ENCODE measurements at places on chromosomes 6 and 20.

DNA sequence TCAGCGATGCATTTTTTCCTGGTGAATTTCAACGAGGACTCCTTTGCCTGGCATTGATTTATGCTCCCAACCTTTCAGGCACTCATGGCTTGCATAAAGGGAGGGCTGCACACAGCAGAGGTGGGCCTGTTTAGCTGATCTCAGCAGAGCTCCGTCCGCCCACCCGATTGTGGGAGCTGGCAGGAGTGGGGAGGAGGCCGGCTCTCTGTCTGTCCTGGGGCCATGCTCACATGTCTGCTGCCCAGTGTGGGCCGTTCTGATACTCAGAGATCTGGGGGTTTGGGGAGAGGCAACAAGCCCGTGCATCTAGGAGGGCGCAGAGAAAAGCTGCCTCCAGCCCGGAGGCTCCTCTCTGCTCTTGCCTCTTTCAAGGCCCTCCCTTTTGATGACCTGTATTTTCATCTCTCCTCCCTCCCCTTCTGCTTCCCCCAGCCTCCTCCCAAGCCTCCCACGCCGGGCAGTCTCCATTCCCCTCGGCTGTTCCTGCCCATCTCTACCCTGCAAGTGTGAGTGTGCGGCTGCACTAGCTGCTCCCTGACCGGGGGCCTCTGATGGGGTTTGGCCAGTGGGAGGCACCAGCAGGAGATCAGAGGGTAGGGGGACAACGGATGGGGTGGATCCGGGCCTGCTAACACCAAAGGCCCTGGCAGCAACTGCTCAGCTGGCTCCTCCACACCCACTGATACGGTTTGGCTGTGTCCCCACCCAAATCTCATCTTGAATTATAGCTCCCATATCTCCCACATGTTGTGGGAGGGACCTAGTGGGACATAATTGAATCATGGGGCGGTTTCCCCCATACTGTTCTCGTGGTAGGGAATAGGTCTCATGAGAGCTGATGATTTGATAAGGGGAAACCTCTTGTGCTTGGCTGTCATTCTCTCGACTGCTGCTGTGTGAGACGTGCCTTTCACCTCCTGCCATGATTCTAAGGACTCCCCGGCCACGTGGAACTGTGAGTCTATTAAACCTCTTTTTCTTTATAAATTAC lies 39.6 kb upstream of the MLN start:
- no peak for DNase-seq

GRCh38 chr6:125421836-125422235 lies 120.1 kb upstream of the HDDC2 start:
- DNase-seq, result peak; percentile 1

DNA sequence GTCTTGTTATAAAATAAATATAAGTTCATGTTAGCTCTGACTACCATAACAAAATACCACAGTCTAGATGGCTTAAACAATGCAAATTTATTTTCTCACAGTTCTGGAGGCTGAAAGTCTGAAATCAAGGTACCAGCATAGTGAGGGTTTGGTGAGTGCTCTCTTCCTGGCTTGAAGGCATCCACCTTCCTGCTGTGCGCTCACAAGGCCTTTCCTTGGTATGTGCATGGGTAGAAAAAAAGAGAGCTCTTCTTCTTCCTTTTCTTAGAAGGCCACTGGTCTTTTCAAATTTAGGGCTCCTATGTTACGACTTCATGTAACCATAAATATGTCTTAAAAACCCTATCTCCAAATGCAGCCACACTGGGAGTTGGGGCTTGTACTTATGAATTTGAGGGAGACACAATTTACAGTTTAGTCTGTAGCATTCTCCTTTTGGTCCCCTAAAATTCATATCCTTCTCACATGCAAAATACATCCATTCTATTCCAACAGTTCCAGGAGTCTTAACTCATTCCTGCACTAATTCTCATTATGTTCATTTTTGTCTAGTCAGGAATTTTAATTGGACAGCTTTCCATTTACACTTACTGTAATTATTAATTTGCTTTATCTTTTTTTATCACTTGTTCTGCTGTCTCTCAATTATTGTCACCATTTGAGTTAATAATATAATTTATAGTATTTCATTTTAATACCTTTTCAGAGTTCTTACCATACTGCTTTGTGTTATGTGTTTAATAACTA lies 381.9 kb upstream of the EPHA7 start:
- no peak for DNase-seq

- no peak for DNase-seq
Measured at GRCh38 chr20:21006611-21007010, 99.5 kb downstream of the LINC00237 start.

DNA sequence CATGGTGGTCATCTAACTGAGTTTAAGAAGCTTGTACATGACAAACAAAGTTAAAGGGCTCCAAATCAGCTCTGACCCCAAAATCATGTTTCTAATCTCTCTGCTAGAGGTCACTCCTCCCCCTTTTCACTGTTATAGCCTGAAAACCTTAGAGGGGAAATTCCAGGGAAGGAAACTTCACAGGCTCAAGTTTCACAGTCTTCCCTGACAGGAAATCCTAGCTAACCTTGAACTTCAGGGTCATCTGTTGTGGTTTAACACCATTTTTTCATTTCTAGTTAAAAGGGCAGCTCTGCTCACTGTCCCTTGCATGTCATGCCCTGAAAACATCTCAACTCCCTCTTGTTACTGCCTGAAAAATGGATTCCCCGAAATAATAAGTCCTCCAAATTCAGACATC lies 104.4 kb upstream of the BMP2 start:
- DNase-seq, result no peak

DNA sequence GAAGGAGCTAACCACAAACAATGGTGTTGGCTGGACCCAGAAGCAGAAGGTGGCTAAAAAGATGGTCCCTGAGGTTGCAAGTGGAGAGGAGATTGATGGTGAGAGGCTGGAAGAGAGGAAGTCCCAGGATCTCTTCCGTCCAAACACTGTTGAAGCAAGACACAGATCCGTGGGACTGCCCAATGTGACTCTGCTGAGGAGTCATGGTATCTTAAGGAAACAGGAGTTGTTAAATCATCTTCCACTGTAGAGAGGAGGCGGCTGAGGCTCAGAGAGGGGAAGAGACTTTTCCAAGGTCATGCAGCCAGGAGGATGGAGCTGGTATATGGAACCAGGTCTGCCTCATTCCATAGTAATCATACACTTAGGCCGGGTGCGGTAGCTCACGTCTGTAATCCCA lies 4.1 kb upstream of the ZNF335 start:
- no peak for DNase-seq

DNA sequence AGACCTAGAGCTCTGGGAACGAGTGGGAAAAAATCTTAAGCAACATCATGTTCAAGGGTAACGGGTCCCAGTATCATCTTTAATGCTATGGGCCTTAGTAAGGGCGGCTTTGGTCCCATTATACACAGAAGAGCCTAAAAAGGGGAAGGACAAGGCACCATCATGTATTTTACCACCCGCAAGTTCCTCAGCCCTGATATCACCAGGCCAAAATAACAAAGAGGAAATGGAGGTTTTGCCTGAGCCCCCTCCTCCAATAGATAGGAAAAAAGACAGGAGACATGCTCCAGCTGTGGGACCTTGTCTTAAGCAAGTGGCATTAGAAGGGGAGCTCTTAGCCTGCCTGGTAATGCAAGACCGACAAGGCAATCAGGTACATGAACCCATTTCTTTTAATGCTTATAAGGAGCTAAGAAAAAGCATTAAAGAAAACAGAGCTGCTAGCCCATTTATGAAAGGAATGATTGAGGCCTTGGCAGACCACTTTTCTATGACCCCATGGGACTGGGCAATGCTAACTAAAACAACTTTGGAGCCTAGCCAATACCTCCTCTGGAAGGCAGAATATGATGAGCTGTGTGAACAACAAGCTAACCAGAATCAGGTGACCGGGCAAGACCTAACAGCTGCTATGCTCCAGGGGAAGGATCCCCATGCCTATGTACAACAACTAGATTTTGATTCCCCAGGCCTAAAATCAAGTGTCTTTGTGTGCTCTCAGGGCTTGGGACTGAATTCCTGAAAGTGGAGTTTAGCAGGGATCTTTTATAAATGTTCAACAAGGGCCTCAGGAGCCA lies 23.2 kb downstream of the HLA-DPA1 start:
- no peak for DNase-seq

DNA sequence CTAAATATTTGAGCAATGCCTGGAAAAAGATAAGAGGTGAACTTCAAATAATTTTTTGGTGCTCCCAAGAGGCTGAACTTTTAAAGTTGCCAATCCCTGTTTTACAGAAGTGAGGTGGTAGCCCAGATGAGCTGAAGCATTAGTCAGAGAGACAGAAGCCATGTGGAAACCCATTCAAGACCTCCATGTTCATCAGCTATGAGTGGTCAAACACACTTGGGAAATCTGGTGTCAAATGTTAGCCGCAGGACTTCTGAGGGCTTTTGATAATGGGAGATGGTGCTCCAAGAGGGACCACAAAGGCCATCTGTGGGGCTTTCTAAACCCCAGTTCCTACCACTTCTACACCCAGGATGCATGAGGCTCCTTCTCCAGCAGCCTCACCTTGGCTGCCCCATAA lies 77.5 kb upstream of the MRPS10 start:
- DNase-seq, result no peak

DNA sequence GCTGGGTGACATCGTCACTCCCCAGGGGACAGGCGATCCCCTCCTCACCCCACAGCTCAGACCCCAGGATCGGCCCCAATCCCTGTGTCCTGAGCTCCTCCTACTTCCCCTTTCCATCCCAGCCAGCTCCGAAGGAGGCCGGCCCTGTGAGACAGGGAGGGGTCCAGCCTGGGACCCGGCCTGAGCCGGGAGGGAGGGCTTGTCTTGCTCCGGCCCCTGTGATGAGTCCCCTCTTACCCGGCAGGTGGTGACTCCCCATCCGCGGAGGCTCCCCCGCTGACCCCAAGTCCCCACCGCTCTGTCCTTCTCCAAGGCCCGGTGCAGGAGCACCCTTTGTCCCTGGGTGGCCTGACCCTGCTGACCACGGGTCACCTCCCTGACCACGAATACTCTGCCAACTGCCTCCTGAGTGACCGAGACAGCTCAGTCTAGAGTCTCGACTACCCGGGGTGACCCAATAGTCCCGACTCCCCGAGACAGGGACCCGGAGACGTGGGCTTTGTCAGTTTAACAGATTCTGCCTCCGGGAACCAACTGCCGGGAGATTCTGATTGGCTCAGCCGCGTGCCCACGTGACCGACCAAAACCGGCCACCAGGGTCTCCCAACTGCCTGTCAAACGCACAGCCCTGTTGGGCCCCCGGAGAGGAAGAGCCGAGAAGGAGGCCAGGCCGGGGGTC lies 187.4 kb upstream of the PROKR2 start:
- peak; percentile 49 for DNase-seq

DNA sequence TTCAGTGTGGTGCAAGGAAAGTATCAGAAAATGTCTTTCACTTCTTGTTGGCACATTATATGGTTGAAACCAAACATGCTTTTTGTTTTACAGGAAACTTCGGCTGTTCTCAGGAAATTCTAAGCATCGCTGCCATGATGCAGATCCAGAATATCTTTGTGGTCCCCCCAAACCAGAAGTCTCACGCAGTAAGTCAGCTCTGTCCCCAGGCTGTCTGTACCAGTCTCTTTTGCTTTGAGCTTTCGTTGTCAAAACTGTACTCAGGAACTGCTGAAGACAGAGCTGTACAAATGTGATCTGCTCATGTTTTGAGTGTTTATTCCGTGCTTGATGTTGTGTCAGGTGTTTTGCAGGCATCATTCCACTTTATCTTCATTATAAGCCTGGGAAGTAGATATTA lies 59.6 kb downstream of the DHX35 start:
- no peak for DNase-seq

DNA sequence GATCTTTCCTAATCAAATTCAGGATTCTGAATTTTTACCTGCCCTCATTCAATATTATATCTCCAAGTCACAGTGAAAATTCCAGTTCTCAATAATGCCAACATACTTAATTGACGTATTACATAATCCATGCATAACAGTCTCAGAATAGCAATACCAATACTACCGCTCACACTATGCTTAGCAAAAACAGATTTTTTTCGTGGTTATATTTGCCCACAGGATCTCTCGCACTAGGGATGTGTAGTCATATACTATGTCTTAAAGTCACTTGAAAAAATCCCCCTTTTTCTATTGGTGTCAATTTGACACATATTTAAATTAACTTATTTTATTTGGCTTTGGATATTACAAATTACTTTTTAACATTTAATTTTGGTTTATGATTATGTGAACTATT lies 323.1 kb upstream of the SLC35B3 start:
- no peak for DNase-seq

DNA sequence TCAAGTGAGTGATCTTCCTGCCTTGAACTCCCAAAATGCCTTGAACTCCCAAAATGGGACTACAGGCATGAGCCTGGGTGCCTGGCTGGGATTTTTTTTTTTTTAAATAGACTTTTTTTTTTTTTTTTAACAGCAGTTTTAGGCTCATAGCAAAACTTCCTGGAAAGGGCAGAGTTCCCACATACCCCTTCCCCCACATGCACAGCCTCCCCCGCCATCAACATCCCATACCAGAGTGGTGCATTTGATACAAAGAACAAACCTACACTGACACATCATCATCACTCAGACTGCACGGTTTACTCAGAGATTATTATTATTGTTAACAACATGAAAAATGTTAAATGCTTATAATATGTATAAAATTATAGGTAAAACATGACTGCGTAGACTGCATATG lies 26.0 kb downstream of the UQCC1 start:
- no peak for DNase-seq

GRCh38 chr6:70413992-70414494 lies 735 bp downstream of the FAM135A start:
- DNase-seq, result peak; percentile 65

DNA sequence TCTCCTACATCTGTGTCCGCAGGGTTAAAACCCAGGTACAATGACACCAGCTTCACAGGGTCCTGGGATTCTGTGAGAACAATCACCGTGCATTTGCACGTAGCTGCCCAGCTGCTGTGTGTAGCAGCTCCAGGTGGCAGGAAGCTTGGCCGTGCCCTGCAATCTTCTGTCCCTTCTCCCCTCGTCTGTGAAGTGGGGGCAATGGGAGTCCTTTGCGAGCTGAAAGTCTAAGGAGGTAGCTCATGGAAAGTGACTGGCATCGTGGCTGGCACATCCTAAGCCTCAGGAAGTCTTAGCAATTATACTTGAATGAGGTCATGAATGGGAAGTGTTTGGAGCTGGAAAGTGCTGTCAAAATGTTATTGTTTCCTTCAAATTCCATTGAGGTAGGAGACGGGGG lies 137.1 kb downstream of the SMOC2 start:
- no peak for DNase-seq

DNA sequence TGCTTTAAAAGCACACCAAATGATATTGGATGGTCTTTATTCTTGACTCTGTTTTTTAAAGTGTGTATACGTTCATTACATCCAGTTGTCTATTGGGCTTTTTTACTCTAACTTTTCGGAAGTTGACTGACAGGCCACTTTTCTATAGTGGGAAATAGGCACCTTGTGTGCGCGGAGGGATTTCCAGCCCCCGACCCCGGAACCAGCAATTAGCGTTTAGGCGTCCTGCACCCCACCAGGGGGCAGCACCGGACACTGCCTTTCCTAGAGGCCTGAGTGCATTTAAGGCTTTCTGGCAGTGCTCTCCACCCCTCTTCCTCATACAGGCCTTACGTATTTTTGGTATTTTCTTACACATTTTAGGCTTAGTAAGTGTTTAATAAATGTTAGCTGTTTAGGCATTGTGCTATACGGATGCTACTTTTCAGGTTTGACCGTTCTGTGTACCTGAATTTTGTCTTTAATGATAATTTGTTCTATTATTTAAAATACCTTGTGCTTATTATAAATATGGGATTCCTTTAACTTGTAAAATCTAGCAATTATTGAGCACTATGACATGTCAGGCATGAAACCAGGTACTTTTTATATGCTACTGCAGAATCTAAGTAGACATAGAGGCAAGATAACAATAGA lies 231.8 kb downstream of the BCKDHB start:
- peak; percentile 42 for DNase-seq

GRCh38 chr6:13131935-13132661 lies 196.2 kb downstream of the TBC1D7 start:
- no peak for DNase-seq

Measured in cerebellar cortex (tissue), 1 donor.